ENCODE measurements at places on chromosomes 2 and 18.

GRCh38 chr2:214126135-214126534 lies 284.7 kb upstream of the VWC2L start:
- DNase-seq: no peak

DNA sequence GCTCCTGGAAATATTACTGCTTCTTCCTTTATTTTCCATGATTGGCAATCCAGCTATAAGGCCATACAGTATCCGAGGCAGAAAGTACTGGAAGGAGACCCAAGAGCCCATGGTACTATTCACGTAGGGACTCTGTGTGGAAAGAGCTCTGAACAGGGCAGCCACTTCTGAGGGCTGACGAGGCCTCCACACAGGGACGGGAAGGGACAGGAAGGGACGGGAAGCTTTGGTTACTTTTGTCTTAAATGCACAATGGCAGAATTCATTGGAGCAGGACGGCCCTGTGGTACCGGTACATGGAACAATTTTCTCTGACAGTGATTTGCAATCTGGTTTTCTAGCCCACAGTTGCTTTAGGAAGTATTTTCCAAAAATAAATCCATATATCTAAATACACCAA lies 102.4 kb downstream of the MBP start:
- no peak for DNase-seq

GRCh38 chr2:54880428-54880827 lies 157.0 kb downstream of the EML6 start:
- DNase-seq: no peak

GRCh38 chr2:176370467-176371171 lies 101.4 kb downstream of the MTX2 start:
- DNase-seq: no peak

GRCh38 chr18:78736015-78736690 lies 243.5 kb upstream of the SALL3 start:
- DNase-seq: no peak

DNA sequence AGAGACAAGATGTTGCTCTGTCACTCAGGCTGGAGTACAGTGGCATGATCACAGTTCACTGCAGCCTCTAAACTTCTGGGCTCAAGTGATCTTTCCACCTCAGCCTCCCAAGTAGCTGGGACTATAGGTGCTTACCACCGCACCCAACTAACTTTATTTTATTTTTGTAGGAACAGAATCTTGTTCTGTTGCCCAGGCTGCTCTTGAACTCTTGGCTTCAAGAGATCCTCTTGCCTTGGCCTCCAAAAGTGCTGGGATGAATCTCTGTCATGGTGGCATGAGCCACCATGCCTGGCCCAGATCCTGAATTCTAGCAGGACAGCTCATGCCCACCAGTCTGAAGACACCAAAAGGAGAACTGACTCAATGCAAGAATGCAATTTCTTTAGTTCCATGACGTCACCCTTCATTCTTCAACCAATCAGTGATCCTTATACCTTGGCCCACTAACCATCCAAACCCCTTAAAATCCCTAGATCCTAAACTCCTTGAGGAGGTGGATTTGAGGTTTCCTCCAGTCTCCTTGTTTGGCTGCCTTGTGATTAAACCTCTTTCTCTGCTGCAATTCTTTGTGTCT lies 25.6 kb upstream of the CXXC1 start:
- DNase-seq: no peak

GRCh38 chr18:32884543-32884942 lies 111.7 kb upstream of the KLHL14 start:
- no peak for DNase-seq

DNA sequence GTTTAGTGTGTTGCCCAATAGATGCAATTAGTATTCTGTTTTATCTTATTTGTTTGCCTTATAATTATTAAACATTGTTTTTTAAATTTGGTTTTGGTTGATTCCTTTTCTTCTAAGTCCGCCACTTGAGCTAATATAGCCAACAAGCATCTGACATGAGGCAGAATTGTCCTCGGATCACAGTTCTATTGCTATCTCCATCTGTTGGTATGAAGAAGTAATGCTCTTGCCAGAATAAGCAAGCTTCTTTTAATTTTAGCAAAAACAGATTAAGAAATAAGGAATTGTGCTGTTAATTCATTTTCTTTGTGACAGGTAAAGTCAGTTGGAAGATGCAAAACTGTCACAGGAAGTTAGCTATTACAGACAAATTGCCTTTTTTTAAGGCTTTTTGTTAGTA lies 54.3 kb downstream of the R3HDM1 start:
- no peak for DNase-seq

GRCh38 chr2:239093952-239094351 lies 246.1 kb downstream of the TWIST2 start:
- no peak for DNase-seq

- no peak for DNase-seq
Measured at GRCh38 chr2:217449444-217449843, 553.4 kb downstream of the TNS1 start.

GRCh38 chr2:106122157-106122556 lies 71.9 kb downstream of the UXS1 start:
- DNase-seq: no peak

DNA sequence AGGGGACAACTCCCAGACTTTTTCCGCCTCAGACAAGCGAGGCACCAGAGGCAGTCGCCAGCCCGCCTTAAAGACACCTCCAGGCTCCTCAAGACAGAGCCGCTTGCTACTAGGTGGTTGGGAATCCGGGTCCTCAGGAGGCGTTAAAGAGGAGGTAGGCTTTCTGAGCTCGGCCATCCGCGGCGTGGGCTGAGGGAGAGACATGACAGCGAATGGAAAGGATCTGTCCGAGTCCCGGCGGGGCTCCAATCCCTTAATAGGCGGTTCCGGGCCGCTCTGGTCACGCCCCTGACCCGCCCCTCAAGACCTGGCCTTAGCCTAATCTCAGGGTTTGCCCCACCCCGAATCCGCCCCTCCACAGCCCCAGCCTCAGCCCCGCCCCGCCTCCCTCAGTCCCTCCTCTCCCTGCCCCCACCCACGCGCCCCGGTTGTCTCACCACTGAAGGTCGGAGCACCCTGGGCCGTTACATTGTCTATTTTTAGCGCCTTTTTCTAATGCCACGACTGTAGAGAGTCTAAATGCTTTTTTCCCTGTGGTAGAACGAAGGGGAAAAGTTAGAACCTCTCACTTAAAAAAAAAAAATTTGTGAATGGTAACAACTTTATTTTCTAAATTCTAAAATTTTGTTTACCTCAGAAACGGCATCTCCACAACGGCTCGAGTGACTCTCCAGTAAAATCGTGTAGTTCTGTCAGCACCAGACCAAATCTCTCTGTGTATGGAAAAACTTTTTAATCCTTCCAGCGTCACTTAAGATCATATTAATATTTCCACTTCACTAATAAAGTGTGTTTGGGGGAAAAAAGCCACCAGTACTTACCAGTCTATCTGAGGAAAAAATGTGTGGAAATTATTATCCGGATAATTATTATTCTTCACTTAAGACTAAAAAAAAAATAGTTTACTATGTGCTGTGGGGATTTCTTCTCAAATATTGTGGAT lies at the start of gene RAD51AP2:
Gene RAD51AP2, minus strand, starts transcription at position 229 of the 943 bp plus-strand sequence. Its CDS starts 25 bp downstream, at position 204.
- peak; percentile 88 for DNase-seq

GRCh38 chr2:162890690-162891311 lies 52.2 kb upstream of the KCNH7 start:
- peak; percentile 48 for DNase-seq

DNA sequence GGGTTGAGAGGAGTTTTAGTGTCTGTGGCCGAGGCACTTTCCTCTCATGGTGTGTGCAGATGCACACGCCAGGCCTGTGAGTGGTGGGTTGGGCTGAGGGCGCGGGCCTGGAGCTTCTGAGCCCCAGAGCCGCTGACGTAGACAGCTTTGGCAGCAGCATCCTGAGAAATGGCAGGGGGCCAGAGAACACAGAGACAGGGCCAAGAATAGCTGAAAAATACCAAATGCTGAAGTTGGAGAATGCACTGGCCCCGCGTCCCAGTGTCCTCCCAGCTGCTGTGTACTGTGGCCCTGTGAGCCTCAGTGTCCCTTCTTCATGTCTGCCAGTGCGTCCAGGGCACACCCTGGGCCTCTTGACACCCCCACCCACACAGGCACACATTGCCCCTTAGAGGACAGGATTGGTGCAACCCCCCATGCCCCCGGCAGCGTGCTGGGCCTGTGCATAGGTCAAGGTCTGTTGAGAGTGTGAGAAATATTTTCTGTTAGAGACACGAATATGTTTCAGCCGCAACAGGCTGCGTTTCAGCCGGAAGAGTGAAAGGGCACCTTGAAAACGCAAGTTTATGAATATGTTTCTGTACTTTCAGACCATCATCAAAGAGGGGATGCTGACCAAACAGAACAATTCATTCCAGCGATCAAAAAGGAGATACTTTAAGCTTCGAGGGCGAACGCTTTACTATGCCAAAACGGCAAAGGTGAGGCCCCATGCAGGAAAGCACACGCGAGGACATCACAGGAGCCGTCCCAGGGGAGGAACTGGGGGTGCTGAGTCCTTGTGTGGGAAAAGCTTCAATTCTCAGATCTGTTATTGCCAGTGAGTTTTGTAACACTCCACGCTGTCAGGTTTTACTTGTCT lies 33.6 kb downstream of the DGKD start:
- no peak for DNase-seq

- DNase-seq: no peak
Measured at GRCh38 chr18:46859855-46860254, 57.5 kb downstream of the PIAS2 start.

GRCh38 chr2:18741191-18741590 lies 151.8 kb upstream of the NT5C1B start:
- no peak for DNase-seq

DNA sequence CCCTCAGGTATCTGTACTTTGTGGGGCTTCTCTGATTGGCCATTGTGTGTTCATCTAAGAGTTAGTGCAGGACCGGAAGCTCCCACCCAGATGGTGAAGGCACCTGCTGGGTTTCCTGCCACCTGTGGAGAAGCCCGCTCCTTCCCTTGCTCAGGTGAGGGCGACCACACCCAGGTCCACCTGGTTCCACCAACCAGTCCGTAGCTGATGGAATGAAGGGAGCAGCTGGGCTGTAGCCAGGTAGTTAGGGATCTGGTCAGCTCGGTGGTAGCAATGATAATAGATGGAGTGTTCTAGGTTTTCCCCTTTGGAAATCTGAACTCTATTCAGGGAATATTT lies 16.0 kb downstream of the SH3BP4 start:
- no peak for DNase-seq
